ENCODE measurements at places on chromosomes 5 and 9. TPM values are rescaled to one million over a fixed set of nuclear protein-coding genes. Genes with fewer than 3 reads are reported as not detected.

SPINK13 gene
- not detected for polyA plus RNA-seq

NR5A1 gene
- not detected for polyA plus RNA-seq

C1QTNF3 gene
- polyA plus RNA-seq: 1.5 TPM

PCDHGA1 gene
- polyA plus RNA-seq: 1.6 TPM

CCDC180 gene
- 1.2 TPM for polyA plus RNA-seq

MED7 gene
- polyA plus RNA-seq: 8.1 TPM

SOHLH1 gene
- polyA plus RNA-seq: not detected

KIF20A gene
- 16.0 TPM for polyA plus RNA-seq

CNTNAP3 gene
- polyA plus RNA-seq: 0.19 TPM

SPINK4 gene
- not detected for polyA plus RNA-seq

AGXT2 gene
- not detected for polyA plus RNA-seq

JAKMIP2 gene
- 1.8 TPM for polyA plus RNA-seq

CYLC2 gene
- polyA plus RNA-seq: not detected

Measured in SK-N-SH (cell line).